ENCODE measurements at places on chromosomes 1 and 21.

DNA sequence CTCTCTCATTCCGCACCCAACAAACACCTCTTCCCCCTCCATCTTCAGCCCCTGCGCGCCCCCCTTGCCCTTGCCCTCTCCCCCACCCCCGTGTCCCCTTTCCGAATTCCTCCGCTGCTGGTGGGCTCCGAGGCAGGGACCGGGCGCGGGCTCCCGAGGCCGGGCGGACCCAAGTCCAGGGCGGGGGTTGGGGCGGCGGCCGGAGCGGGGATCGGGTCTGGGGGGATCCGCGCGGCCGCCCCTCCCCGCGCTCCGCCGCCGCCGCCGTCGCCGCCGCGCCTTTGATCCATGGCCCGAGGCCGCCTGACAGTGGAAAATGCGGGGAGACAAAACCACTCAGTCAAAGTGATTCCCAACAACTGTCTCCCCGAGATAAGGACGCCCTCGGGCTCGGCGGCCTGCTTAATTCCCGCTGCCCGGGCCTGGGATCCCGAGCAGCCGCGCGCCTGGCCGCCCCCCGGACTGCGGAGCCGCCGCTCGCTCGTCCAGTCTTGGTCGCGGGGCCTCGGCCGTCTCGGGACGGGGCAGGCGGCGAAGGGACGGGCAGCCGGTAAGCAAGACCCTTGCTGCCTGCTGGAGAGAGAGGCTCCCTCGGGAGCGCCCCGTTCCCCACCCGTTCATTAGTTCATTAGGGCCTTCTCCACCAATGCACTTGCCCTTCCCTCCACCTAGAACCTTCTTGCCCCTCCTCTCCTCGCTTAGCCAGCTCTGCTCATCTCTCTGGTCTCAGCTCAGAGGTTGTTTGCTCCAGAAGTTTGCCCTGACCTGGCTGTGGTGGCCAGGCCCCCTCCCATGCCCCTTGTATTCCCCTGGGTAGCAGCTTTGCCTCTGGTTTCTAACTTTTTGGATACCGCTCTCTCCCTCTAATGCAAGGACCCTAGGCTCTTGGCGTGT lies 86.4 kb downstream of the PAX7 start:
- no peak for DNase-seq

- no peak for DNase-seq
Measured at GRCh38 chr1:156905651-156906050, 12.1 kb downstream of the PEAR1 start.

- no peak for DNase-seq
Measured at GRCh38 chr1:186295980-186296379, 79.1 kb downstream of the TPR start.

- DNase-seq: no peak
Measured at GRCh38 chr1:39368045-39368444, 123.4 kb upstream of the BMP8A start.

GRCh38 chr21:33370305-33370704 lies 32.9 kb upstream of the IFNGR2 start:
- peak; percentile 45 for DNase-seq

DNA sequence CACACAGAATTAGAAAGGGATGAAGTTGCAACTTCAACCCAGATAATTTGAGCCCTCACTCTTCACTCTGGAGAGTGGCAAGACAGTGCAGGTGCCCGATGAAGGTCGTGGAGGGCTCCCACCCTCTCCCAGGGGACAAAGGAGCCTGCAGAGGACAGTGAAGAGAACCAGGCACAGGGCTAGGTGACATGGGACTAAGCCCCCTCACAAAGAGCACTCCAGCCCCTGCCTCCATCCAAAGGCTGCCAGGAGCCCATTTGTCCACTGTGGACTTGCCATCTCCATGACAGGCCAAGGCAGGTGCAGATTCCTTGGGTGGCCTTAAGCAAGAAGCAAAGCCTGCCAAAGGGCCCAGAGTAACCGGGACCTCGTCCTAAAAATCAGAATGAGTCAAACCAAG lies 15.1 kb downstream of the ERRFI1 start:
- DNase-seq: no peak
